Spleen (tissue), 13 donors: ENCODE measurements at places on chromosomes 1 and 21. TPM values are rescaled to one million over a fixed set of nuclear protein-coding genes. Genes with fewer than 3 reads are reported as not detected.

- no peak for DNase-seq
These were observed 40.8 kb downstream of the SLC37A1 start for GRCh38 chr21:42554251-42554961.

DNA sequence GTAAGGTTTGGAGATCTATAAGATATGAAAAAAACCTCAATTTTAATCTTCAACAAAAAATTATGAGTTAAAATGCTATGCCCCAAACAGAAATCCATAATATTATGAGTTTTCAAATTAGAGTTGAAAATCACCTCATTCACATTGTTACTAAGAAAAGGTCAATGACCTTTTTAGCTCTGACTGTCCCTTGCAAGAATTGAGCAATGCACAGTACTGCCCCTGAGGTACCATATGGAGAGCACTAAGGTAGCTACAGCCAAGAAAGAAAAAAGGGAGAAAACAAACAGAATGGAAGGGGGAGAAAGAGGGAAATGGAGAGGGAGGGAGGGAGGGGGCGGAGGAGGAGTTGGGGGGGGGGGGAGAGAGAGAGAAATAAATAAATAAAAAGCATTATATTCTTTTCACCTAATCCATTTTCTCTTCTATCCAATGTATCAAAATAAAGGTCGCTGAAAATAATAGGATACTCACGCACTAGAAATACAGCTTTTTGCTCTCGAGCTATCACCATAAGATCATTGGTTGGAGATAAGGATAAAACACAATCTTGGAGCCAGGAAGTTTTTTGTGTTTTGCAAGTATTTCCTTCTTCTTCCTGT, 58.8 kb downstream of the RAB3GAP2 start:
- DNase-seq, result no peak

GRCh38 chr1:36876990-36877389, 157.3 kb downstream of the GRIK3 start:
- DNase-seq, result no peak

GRCh38 chr1:93499533-93499932, 51.6 kb downstream of the FNBP1L start:
- no peak for DNase-seq

DNA sequence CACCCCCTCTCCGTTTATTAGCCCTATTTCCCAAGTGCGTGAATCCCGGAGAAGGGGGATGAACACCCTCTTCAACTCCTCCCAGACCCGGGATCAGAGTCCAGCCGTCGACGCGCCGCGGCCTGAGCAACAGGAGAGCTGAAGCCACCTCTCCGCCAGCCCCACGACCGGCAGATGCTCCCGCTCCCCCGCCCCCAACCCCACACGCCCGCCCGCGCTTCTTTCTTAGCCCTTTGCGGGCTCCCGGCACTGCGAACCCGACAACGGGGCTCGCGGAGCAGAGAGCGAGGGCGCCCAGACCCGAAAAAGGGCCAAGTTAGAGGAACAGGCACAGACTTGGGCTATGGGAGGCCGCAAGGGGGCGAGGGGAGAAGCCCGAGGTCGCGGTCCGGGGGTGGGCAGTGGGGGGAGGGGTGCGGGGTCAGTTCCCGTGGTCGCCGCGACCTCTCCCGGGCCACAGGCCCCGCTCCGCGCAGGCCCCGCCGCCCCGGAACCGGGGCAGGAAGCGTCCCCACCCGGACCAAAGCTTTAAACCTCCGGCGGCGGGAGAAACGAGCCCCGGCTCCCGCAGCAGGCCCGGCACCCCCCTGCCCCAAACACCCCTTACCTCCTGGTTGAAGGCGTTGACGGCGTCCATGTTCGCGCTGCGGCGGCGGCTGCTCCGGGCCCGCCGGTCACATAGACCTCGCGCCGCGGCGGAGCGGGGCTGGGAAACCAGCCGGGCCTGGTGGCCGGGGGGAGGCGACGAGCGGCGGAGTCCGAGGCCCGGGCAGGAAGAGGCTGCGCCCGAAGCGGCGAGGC, 662 bp downstream of the SCAF4 start:
- peak; percentile 92 for DNase-seq

DNA sequence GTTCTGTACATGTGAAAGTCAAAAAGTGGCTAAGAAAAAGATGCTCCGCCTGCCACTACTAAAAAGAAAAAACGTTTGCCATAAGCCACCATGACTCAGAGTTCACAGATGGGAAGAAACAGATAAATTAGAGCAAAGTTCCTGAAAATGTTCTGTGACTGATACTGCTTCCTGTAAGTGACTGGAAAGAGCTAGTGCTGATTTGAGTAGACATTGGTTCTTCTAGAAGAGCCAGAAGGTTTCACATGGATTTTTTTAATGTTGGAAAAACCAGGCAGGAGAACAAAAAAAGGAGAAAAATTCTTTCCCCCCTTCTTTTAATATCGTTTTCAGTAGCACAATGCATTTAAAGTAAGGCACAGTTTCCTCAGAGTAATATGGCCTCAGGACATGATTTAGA, 221.4 kb downstream of the HLX start:
- no peak for DNase-seq

GRCh38 chr1:187985897-187986654, 1157.3 kb downstream of the PLA2G4A start:
- DNase-seq, result no peak

DNA sequence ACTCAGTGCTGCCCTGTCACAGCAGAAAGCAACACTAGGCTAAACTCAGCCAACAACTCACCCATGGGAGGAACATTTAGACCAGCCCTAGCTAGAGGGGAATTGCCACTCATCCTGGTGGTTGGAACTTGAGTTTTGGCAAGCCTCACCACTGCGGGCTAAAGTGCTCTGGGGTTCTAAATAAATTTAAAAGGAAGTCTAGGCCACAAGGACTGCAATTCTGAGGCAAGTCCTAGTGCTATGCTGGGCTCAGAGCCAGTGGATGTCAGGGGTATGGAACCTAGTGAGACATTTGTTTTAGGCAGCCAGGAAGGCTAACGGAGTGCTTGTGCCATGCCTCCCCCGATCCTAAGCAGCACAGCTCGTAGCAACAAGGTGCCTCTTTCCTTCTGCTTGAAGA, 78.0 kb downstream of the RGS13 start:
- no peak for DNase-seq

DNA sequence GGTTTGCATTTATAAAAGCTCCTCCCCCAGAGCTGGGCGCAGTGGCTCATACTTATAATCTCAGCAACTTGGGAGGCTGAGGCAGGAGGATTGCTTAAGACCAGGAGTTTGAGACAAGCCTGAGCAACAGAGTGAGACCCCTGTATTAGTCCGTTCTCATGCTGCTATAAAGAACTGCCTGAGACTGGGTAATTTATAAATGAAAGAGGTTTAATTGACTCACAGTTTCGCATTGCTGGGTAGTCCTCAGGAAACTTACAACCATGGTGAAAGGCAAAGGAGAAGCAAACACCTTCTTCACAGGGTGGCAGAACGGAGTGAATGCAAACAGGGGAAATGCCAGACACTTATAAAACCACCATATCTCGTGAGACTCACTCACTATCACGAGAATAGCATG, 52.5 kb downstream of the ZNF684 start:
- no peak for DNase-seq

DNA sequence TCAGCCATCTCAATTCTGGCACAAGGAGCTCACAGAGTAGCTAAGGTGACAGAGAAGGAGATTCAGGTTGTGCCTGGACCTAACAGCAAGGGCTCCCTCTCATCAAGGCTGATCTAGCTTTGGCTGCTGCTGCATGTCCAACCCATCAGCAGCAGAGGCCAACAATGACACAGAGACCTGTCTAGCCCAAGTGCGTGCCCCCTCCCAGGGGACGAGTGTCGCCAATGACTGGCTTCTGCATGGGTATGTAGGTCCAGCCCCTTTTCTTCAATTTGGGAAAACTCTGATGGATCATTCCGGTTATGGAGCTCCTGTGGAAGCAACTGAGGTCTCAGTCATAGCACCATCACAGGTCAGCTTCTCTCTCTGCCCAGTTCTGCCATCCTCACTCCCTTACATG, 83.3 kb downstream of the KCNJ15 start:
- DNase-seq, result no peak

DNA sequence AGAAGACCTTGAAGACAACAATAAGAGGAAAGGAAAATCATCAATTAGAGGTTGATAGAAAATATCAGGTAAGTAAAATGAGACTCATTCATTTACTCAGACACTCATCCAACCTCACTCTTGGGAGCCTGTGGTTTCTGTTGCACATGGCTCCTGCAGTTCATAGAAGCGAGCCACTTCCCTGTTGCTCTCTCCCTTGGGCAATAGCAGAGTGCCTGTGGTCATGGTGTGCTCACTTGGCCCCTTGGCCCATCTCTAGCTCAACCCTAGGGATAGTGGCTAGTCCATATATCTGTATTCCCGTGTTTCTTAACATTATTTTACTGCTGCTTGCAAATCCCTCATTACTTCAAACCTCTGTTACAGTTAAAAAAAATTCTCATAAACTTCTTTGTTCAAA, 368.6 kb downstream of the PTPRC start:
- no peak for DNase-seq

DNA sequence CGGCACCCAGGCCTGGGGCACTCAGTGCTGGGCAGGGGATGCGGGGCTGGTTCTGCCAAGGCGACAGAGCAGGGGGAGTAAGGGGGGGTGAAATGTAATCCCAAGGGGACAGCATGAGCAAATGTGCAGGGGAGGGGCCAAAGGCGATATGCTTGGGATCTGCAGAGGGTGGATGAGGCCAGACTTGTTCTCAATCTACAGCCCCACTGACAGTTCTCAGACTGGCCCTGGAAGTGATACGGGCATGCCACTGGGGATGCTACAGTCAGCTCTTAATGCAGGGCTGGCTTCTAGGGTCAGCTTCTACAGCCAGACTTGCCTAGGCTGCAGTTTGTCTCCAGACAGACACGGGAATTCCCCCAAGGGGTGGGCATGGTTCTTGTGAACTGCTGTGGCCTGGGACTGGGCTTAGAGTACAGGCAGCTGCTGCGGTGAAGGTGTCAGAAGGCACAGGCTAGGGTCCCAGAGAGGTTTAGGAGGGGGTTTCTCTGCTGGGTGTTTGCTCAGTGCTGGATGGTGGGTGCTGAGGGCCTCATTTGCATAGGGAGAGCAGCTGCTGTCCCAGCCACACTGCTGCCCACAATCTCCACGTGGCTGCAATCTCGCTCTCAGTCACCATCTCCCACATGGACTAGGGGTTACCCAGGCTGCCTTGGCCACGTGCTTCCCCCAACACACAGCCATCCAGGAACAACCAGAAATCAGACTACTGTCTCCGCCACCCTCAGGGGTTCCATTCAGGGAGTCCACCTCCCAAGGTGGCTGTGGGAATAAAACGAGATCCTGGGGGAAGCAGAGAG, 190.1 kb downstream of the HIVEP3 start:
- peak; percentile 86 for DNase-seq

DNA sequence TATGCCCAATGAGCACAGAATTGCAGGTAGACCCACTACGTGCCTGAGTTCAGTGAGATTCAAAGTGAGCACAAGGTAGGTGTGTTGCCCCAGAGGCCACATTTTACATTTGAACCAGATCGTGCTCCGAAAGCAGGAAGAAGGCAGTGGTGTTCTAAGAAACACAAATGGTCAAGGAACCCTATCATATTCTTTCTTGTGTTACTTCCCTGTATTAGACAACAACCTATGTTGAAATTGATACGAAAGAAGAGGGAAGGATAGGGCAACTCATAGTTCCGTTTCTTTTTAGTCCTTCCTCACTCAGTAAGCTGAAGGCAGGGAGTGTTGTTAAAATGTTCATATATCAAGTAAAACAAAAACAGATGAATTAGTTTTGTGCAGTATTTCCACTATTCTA, 33.9 kb downstream of the OLFML2B start:
- no peak for DNase-seq

GRCh38 chr1:202011994-202012393, 1.6 kb downstream of the ELF3 start:
- DNase-seq, result peak; percentile 62

DNA sequence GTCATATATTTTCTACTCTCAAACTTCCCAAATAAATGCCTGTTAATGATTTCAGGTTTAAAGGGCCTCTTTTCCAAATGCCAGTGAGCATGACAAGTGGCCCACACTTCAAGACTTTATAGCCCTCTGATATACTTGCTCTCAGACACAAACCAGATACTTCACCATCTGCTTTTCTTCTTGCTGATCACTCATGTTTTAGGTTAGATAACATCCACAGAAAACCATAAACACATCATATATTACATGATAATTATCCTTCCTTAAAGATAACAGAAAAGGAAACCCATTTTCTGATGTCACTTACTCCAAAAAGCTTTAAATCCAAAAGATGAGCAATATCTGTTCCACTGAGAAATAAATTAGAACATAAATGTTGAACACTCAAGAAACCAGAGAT, 723.5 kb downstream of the LTN1 start:
- DNase-seq, result no peak

GRCh38 chr1:229664133-229664689, 38.2 kb downstream of the URB2 start:
- peak; percentile 89 for DNase-seq

- DNase-seq, result no peak
These were observed 473.4 kb downstream of the CAMTA1 start for GRCh38 chr1:7258589-7259135.

- DNase-seq, result no peak
These were observed 1.1 kb upstream of the KCNT2 start for GRCh38 chr1:196609370-196609737.

The GBP1 gene
- 51.6 TPM for polyA plus RNA-seq

The CFHR1 gene
- polyA plus RNA-seq, result 24.6 TPM

The ADAM30 gene
- polyA plus RNA-seq, result not detected

The CACHD1 gene
- 1.1 TPM for polyA plus RNA-seq

The RIMKLA gene
- 0.07 TPM for polyA plus RNA-seq

The FCRL5 gene
- 69.0 TPM for polyA plus RNA-seq

The MAGI3 gene
- 0.94 TPM for polyA plus RNA-seq

The C1orf185 gene
- not detected for polyA plus RNA-seq

The CRYAA gene
- polyA plus RNA-seq, result not detected

The CYP4B1 gene
- 3.5 TPM for polyA plus RNA-seq
